DMS53 (cell line): ENCODE measurements at places on chromosomes 16 and 17.

GRCh38 chr16:56965149-56966092, 3.7 kb downstream of the CETP start:
- DNase-seq, result no peak

DNA sequence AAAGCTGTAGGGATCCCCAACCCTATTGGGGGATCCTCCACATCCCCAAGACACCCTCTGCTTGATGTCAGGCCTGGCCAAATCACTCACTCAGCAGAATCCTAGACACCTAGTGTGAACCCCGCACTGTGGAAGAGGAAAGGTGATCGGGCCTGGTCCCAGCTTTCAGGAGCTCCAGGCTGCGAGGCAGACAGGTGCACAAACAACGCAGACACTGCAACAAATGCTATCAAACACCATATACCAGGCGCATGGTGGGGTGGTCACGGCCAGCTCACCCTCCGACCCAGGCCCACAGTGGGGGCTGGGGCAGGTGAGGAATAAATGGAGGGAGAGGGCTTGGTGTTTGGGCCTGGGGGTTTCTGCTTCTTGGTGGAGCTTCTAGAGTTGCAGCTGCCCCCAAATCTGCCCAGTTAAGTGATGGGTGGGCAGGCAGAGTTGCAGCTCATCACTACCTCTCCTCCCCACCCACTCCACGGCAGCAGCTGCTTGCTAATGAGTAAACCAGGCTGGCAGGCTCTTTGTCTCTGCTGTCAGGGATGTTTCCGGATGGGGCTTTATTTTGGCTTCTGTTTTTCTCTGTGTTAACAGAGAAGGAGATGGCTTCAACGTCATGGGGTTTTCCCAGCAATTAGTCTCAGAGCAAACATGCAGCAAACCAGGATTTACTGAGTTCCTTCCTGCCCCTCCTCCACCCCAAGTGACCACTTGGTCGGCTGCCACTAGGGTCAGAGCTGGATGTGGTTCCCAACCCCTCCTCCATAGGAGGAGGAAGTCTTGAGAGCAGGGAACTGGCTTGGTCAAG, 46.6 kb downstream of the PECAM1 start:
- DNase-seq, result peak; percentile 96

DNA sequence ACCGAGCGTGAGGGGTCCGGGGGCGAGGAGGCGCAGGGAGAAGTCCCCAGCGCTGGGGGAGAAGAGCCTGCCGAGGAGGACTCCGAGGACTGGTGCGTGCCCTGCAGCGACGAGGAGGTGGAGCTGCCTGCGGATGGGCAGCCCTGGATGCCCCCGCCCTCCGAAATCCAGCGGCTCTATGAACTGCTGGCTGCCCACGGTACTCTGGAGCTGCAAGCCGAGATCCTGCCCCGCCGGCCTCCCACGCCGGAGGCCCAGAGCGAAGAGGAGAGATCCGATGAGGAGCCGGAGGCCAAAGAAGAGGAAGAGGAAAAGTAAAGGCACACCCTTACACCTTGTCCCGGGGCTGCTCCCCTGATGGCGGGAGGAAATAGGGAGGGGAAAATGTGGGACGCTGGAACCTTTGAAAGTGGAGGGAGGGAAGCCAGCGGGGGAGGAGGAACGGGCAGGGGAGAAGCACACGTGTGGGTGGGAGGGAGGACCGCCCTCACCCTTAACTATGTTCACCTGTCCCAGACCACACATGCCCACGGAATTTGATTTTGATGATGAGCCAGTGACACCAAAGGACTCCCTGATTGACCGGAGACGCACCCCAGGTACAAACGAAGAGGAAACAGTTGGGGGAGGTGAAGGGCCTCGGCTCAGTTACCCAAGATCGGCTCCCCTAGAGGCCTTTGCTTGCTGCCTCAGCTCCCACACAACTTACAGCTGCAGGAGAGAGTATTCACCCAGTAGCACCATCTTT, 916 bp downstream of the PAGR1 start:
- peak; percentile 82 for DNase-seq

GRCh38 chr17:45160447-45161287, 1.0 kb upstream of the HEXIM2 start:
- DNase-seq, result peak; percentile 69

GRCh38 chr16:19479302-19479721, 42.6 kb downstream of the GDE1 start:
- DNase-seq, result no peak

- DNase-seq, result peak; percentile 71
Observed at GRCh38 chr17:31489295-31490018, 98.0 kb downstream of the RAB11FIP4 start.

DNA sequence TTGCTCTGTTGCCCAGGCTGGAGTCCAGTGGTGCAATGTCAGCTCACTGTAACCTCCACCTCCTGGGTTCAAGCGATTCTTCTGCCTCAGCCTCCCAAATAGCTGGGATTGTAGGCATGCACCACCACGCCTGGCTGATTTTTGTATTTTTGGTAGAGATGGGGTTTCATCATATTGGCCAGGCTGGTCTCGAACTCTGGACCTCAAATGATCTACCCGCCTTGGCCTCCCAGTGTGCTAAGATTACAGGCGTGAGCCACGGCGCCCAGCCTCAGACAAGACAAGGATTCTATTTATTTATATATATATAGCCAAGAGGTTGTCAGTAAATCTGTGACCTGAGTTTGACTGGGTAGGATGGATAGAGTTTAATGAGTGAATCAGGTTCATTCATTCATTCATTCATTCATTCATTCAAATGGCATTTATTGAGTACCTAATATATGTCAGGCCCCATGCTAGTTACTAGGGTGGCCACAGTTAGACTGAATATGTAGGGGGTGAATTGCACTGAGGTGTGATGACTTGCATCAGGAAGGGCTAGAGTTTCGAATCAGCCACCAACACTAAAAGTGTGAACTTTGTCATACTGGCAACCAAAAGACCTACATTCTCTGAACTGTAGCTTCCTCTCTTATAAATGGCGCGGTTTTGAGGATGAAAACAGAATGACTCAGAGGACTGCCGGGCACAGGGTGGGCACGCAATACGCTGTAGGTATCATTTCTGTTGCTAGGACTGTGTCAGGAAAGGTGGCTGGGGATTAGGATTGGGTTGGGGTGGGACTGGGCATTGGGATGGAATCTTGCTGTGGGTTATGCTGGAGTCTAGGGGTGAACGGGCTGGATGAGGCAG, 37.8 kb downstream of the ITGAE start:
- DNase-seq, result no peak

- DNase-seq, result no peak
Observed at GRCh38 chr16:19846436-19846835, 38.2 kb downstream of the GPRC5B start.

GRCh38 chr16:14445937-14446715, 183.9 kb downstream of the PARN start:
- DNase-seq, result no peak

DNA sequence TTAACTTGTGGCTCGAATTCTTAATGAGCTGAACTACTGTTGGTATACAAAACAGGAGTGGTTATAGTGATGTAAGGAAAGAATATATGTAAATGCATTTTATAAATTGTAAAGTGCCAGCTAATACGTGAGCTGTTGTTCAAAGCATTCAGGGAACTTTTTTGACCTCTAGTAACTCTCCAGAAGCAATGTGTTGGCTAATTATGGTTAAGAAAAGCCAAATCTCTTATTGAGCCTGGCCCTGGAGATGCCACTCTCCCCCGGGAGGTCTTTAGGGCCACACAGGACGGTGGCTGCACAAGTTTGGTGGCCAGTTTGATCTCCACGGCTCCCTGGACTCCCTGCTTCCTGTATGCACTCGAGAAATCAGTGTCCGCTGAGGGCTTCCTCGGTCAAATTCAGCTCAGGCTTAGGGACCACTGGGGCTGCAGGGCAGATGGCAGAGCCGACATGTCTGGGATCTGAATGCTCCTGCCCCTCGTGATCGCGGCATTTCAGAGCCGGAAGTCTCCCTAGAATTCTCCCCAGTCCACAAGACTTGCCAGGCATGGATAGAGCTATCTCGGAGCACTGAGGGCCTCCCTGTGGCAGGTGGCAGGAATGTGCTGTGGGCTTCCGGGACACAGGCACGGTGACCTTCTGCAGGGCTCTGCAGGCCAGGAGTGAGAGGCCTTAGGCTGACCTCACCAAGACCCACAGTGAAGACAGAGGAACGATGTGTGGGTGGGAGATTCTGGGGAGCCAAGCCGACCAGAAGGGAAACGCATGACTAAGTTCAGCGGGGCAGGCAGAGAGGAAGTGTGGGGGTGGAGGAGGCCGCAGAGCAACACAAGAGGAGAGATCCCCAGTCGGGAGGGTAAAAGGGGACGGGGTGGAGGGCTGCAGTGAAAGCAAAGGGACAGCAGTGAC, 18.6 kb upstream of the PITPNM3 start:
- DNase-seq, result no peak
